ENCODE measurements at places on chromosomes 1 and 21.
A peak's percentile ranks its signal among the peaks of the same experiment; 100 is the strongest.

GRCh38 chr1:163701783-163702374 lies 380.1 kb downstream of the NUF2 start:
- no peak for DNase-seq

DNA sequence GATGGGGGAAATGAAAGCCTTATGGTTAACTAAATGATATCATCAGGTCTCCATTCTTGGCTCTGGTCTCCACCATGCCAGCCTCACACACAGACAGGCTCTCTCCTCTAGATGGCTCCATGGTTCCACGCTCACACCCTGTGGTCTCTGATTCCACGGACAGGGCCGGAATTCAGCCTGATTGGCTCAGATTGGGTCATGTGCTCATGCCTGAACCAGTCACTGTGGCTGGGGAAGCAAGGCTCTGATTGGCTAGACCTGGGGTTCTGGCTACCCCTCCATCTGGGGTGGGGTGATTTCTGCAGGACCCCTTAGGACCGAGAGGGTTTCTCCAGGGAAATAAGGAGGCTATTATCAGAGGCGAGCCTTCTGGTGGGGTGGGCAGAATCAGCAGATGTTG lies 277.0 kb downstream of the PTPRU start:
- DNase-seq: peak; percentile 52

- no peak for DNase-seq
These were observed 185.6 kb upstream of the CAMK1G start for GRCh38 chr1:209397910-209398309.

- no peak for DNase-seq
These were observed 4.9 kb downstream of the MOB3C start for GRCh38 chr1:46611691-46612221.

GRCh38 chr21:41769933-41770332 lies 3.1 kb upstream of the RIPK4 start:
- no peak for DNase-seq

GRCh38 chr1:211738691-211739301 lies 63.4 kb upstream of the NEK2 start:
- no peak for DNase-seq

DNA sequence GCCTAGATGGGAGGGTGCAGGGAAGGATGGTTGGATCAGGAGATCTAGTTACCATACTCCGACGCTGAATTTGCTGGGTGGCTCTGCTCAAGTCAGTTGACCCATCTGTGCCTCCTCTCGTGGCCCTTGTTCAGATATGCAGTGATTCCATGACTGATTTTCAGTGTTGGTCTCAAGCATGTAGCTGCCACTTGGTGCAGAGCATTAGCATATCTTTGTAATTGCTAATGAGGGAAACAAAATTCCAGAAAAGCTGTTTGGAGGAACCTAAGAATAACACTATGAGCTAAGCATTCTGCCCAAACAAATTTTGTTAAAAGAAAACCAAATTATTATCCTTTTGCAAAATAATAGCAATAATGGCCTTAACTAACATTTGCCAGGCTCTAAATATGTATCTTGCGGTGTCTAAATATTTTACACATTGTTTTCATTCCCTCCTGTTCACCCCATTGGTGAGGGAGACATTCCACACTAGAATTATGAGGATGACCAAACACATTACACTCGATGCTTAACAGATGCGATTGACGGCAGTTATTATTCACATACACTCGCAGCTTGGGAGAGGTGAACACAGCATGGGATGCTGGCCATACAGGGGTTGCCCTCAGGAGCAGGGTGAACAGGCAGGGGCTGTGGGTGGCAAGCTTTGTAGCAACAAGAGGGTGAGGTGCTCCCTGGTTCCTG lies 69.1 kb downstream of the KCNJ15 start:
- DNase-seq: no peak

DNA sequence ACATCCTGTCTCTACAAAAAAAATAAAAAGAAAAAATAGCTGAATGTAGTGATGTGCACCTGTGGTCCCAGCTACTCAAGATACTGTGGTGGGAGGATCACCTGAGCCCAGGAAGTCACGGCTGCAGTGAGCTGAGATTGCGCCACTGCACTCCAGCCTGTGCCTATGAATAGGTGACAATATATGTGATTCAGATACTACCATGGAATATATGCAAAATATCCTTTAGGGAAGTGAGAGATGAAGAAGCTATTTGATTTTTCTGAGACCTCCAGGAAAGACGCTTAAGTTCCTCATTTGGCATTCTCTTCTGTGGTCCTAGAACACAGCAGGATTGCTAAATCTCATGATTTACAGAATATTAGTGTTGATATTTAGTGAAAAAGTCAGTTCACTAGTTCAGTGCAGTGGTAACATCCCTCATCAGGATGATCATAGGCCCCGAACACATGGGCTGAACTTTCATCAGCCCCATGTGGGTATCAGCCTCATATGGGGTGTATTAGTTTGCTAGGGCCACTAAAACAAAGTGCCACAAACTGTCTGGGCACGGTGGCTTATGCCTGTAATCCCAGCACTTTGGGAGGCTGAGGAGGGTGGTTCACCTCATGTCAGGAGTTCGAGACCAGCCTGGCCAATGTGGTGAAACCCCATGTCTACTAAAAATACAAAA lies 6.0 kb upstream of the VASH2 start:
- no peak for DNase-seq

DNA sequence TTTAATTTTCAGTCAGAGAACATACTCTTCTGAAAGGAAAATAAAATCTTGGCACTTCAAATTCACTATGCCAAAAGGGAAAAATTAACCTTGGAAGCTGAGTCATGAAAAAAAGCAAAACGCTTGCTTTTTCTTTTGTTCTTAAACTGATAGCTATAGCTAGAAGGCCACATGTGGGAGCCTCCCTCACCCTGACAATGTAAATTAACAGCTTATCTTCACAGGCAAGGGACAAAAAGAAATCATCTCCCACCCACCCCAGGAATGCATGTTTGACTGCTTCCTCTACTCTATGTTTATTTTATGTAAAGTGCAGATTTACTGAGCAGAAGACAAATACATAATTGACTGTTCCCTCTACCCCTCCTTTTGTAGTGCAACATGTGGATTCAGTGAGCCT lies 38.0 kb downstream of the EBNA1BP2 start:
- DNase-seq: no peak

- DNase-seq: no peak
These were observed 25.1 kb upstream of the PHGDH start for GRCh38 chr1:119686661-119687060.

DNA sequence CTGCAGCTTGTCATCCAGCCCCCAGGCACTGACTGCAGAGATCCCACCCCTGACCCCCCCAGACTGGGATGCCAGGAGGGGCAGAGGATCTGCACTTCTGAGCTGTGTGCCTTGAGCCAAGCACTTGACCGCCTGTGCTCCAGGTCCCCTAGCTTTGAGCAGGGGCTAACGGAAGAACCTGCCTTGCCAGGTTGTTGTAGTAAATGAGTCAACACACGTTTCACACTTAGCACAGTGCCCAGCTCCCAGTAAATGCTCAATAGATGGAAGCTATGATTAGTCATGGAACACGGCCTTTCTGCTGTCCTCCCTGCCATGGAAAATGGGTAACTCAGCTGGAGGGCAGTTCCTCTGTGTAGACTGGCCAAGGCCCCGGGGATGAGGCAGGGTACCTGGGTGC lies 24.1 kb downstream of the IFFO2 start:
- DNase-seq: no peak

- no peak for DNase-seq
These were observed 12.8 kb downstream of the PRDM15 start for GRCh38 chr21:41866274-41866809.

GRCh38 chr21:20459838-20460237 lies 538.4 kb upstream of the NCAM2 start:
- DNase-seq: no peak

Measured in cardiac fibroblast (primary cell).